Endodermal cell (in vitro differentiated cells): ENCODE measurements at places on chromosomes 3 and 15. TPM values are rescaled to one million over a fixed set of nuclear protein-coding genes. Genes with fewer than 3 reads are reported as not detected.

DNA sequence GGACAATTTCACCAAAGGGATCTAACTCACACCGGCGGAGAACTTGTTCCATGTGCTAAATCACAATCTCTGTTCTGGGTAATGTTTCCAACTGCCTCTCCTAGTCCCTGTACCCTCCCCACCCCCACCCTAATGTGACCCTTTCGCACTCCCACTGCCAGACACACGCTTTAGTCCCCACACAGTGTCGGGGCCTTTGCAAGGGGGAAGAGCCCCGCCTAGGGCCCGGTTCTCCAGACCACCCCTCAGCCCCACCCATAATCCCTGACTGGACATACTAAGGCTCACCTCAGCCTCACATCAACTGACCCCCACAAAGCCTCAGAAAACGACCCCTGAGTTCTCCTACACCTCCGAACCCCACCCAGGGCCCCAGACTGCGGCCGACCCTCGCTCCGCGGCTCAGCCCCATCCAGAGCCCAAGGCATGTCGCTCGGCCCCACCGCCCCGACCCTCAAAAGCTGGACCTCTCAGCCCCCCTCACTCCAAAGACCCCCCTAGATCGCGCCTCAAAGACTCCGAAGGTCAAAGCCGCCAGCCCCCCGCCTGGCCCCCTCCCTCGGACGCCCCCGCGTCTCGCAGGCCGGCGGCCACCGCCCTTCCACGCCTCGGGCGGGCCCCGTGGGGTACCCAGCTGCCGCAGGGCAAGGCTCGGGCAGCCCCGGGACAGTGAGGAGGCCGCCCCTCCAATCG lies 72.0 kb upstream of the MAP4 start:
- DNase-seq, result no peak
- no peaks in the 10 kb centered on the region for H3K27me3 ChIP-seq
- peak overlapping the region; percentile 80 for H3K27ac ChIP-seq
- H3K4me3 ChIP-seq, result peak overlapping the region; percentile 92

DNA sequence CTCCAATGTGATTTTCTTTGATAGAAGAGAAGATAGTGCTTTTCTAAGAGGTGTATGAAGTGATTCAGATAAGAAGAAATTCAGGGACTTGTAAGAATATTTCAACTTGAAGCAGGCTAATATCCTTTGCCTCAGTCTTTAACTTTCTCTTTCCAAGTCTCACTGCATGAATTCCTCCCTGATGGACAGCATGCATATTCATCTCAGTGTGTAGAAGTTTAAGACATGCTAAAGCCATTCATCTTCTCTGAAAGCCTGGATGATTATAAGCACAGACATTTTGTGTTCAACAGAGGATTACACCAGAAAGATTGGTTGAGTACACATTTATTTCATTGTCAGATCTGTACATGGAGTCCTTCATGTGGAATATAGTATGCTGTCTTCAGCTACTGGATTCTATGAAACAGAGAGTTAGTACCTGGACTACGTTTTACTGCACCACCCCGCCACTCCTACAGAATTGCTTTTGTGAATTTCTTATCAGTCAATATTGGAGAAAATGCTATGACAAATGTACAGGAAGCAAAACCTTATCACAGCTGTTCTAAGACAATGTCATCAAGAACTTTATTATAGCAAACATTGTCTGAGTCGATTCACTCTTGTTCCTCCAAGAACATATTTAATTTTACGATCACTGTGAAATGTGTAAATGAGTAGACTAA lies 1346.1 kb downstream of the OTOL1 start:
- H3K4me3 ChIP-seq, result no peak overlapping the region
- H3K27ac ChIP-seq, result no peak overlapping the region
- no peaks in the 10 kb centered on the region for H3K4me1 ChIP-seq
- no peaks in the 10 kb centered on the region for H3K36me3 ChIP-seq

A4GNT gene
- not detected in 2 replicates for total RNA-seq

DNA sequence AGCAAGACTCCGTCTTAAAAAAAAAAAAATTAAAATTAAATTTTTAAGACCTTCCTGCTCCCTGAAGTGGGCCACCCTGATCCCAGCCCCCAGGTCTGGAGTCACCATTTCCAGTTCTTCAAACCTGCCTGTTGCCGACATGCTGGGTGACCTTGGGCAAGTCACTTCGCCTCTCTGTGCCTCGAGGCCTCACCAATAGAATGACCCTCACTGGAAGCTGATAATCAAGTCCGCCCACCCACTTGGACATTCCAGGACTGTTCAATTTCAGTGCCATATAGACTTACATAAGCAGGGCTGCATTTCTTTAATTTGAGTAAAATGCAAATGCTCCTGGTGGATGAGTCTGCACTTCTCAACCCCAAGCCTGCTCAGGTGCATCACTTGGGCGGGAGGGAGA lies 39.3 kb upstream of the FURIN start:
- H3K27ac ChIP-seq, result no peak overlapping the region
- H3K27me3 ChIP-seq, result no peaks in the 10 kb centered on the region
- no peak overlapping the region for H3K4me3 ChIP-seq
- no peaks in the 10 kb centered on the region for H3K4me1 ChIP-seq
- H3K36me3 ChIP-seq, result no peaks in the 10 kb centered on the region
- no peak for DNase-seq

GCSAM gene
- total RNA-seq, result not detected in 2 replicates

GRCh38 chr15:54388746-54389145 lies 410.5 kb downstream of the UNC13C start:
- H3K27ac ChIP-seq, result no peak overlapping the region
- H3K4me1 ChIP-seq, result no peaks in the 10 kb centered on the region
- no peaks in the 10 kb centered on the region for H3K27me3 ChIP-seq

PLSCR5 gene
- not detected in 2 replicates for total RNA-seq

ACKR2 gene
- 1.0 and 1.1 TPM in 2 replicates for total RNA-seq

DNA sequence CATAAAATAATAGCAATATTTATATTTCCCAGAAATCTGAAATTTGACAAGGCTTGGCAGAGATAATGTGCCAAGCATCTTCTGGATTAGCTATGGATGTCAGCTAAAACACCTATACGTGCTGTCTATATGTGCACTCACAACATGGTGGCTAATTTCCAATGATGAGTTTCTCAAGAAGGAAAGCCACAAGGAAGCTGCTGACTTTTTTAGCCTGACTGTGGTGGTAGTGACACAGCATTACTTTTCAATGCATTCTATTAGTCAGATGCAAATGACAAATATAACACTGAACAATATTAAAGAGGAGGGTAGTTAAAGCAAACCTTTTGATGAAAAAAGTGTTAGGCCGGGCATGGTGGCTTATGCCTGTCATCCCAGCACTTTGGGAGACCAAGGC lies 101.7 kb upstream of the CCDC54 start:
- H3K4me3 ChIP-seq, result no peak overlapping the region
- H3K36me3 ChIP-seq, result no peaks in the 10 kb centered on the region
- no peak overlapping the region for H3K27ac ChIP-seq
- no peaks in the 10 kb centered on the region for H3K4me1 ChIP-seq
- no peak for DNase-seq

- H3K4me3 ChIP-seq, result no peak overlapping the region
- DNase-seq, result no peak
- no peak overlapping the region for H3K27ac ChIP-seq
- H3K4me1 ChIP-seq, result no peaks in the 10 kb centered on the region
- H3K27me3 ChIP-seq, result no peaks in the 10 kb centered on the region
Observed at GRCh38 chr3:180447136-180447535, 154.8 kb upstream of the TTC14 start.

DNA sequence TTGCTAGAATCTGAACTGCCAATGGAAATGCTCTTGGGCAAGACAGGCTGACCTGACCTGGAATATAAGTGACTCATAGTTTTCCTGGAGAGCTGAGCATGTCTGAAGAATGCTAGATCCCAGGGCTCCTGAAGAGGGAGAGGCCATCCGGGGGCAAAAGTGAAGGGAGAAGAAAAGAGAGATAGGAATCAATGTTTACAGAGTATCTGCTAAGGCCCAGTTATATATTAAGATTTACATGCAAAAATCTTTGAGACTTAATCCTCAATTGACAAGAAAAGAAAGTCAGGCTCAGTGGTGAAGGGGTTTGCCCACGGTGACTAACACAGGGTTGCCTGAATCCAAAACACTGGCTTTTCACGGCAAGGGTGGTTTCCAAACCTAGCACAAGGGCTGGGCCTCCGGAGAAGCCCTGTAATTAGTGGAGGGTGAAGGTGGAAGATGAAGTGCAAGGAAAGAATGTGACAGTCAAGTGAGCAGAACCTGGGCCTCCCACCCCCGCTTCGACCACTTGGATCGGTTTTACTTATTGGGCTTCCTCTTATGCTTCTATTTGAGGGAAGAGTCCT lies 91.7 kb upstream of the FGF12 start:
- H3K36me3 ChIP-seq, result no peaks in the 10 kb centered on the region
- no peak for DNase-seq
- no peaks in the 10 kb centered on the region for H3K27me3 ChIP-seq
- no peaks in the 10 kb centered on the region for H3K4me1 ChIP-seq

DNA sequence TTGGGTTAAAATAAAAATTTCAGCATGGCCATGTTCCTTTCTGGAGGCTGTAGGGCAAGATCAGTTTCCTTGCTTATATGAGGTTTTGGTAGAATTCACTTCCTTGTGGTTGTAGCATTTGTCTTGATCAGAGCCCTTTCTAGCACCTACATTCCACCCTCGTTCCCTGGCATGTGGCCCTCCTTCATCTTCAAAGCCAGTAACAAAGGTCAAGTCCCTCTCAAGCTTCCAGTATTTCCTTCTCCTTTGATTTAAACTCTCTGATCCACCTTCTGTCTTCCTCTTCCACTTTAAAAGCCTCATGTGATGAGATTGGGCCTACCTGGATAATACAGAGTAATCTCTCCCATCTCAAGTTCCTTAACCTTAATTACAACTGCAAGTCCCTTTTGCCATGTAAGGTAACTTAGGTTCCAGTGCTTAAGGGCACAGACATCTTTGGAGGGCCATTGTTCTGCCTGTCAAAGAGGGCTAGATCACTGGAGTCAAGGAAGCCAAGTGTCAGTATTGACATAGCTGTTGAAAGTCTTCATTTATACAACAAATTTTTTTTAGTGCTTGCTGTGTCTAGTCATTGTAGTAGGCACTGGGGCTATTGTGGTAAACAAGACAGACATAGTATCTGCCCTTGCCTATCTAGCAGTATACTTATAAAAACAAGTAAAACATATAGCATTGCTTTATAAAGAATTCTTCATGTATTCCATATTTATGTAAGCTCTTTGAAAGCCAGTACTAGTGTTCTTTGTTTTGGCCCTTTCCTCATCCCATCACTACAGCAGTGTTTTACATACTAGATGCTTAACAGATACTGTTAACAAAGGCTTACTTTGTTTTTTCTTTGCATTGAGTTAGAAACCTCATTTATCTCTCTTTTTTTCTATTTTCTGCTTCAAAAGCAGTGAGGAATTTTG lies 40.7 kb downstream of the GLCE start:
- H3K4me3 ChIP-seq, result no peak overlapping the region
- peaks cover 6% of the 10 kb centered on the region for H3K4me1 ChIP-seq
- peaks cover 14% of the 10 kb centered on the region for H3K36me3 ChIP-seq
- no peak overlapping the region for H3K27ac ChIP-seq
- H3K27me3 ChIP-seq, result no peaks in the 10 kb centered on the region

- H3K27me3 ChIP-seq, result no peaks in the 10 kb centered on the region
- H3K27ac ChIP-seq, result no peak overlapping the region
- no peaks in the 10 kb centered on the region for H3K4me1 ChIP-seq
- H3K36me3 ChIP-seq, result no peaks in the 10 kb centered on the region
- no peak overlapping the region for H3K4me3 ChIP-seq
- DNase-seq, result no peak
Observed at GRCh38 chr15:20652914-20653313, 111.3 kb upstream of the GOLGA6L6 start.

DNA sequence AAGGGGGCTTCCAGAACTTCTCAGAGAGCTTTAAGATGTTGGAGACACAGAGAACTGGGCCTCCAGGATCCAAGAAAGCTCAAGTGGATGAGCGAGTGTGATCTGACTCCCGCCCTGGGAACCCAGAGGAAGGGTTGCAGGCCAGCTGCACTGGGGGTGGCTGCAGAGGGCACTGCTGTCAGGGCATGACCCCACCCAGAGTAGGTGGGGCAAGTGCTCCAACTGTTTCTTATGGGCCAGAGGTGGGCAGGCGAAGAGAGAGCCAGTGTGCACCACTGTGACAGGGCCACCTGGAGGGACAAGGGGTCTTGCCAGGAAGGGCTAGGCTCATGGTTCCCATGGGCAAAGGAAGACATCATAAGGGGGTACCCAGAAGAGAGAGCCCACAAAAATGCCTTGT lies 48.8 kb downstream of the EXOG start:
- no peak overlapping the region for H3K4me3 ChIP-seq
- no peaks in the 10 kb centered on the region for H3K4me1 ChIP-seq
- H3K27ac ChIP-seq, result no peak overlapping the region
- no peaks in the 10 kb centered on the region for H3K27me3 ChIP-seq

DNA sequence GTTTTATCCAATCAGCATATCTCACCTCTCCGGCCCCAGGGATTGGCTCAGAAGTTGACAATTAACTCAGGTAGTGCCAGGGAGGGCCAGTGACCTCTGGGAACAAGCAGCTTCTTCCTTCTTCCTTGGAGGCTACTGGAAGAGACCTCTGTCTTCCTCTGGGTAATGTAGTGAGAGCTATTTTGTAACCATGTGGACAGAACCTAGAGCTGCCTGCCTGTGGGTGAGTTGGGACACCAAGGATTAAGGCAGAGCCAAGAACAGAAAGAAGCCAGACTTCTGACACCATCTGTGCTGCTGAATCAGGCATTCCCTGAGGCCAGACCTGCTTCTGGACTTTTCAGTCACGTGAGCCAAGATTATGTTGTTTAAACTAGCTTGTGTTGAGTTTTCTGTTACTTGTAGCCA lies 5.9 kb upstream of the NDUFAF1 start:
- H3K27me3 ChIP-seq, result no peaks in the 10 kb centered on the region
- H3K36me3 ChIP-seq, result no peaks in the 10 kb centered on the region
- no peak overlapping the region for H3K4me3 ChIP-seq
- H3K27ac ChIP-seq, result no peak overlapping the region
- peak; percentile 67 for DNase-seq

AGTR1 gene
- not detected in 3 replicates for total RNA-seq
